T-helper 17 cell (primary cell): ENCODE measurements at places on chromosomes 4 and X. TPM values are rescaled to one million over a fixed set of nuclear protein-coding genes. Genes with fewer than 3 reads are reported as not detected.

DNA sequence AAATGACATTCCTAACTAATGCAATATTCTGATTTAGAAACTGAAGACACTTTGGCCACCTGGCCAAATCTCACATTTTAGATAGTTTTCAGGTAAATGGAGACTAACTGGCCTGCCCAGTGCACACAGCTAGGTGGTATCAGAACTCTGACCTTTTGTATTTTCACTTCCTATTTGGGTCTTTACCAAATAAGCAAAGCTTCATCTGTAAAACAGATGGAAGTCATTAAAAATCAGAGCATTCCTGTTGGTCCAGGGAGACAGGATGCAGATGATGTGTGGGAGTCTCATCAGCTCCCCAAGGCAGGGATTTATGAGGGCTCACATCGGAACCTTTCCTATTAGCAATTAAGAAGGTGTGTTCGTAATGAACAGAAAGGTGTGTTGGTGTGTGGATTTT is 57.7 kb downstream of the ARHGAP10 start:
- H3K4me3 ChIP-seq, result no peak overlapping the region
- H3K36me3 ChIP-seq, result peaks cover 2% of the 10 kb centered on the region
- no peaks in the 10 kb centered on the region for H3K27me3 ChIP-seq
- H3K4me1 ChIP-seq, result peaks cover 53% of the 10 kb centered on the region

DNA sequence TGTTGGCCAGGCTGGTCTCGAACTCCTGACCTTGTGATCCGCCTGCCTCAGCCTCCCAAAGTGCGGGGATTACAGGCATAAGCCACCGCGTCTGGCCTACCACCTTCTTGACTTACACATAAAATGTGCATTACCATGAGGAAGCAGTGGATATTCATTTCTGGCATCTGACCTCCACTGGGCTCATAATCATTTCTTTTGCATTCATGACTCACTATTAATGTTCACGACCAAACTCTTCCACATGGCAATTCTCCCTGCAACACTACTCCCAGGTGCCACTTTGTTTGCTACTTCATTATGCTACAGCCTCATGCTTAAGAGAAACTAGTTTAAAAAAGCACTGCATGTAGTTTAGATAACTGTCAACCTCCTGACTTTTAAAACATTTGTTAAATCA is 22.7 kb downstream of the RASGEF1B start:
- no peak overlapping the region for H3K4me3 ChIP-seq
- no peak for DNase-seq
- peaks cover 6% of the 10 kb centered on the region for H3K36me3 ChIP-seq
- peak overlapping the region; percentile 65 for H3K27ac ChIP-seq
- H3K4me1 ChIP-seq, result peaks cover 2% of the 10 kb centered on the region

DNA sequence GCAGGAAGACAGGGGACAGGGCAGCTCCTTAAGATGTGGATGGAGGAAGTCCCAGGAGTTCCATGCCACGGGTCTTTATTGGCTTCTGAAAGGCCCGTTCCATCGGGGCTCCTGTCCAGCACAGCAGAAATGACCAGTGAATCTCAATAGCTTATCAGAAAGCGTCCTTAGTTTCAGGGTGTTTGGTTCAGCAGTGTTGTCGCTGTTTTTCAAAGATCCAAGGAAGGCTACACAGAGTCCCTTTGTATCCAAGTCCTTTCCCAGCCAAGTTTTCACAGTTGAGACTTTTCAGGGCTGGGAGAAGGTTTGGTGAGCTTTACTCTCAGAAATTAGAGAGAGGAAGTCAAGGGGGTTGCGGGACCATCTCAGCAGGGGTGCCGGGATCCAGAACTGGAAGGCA is 5.0 kb upstream of the ZCCHC4 start:
- H3K27me3 ChIP-seq, result peaks cover 40% of the 10 kb centered on the region
- H3K4me1 ChIP-seq, result peaks cover 7% of the 10 kb centered on the region
- H3K36me3 ChIP-seq, result no peaks in the 10 kb centered on the region

GRCh38 chrX:153463031-153463430 is 7.3 kb downstream of the HAUS7 start:
- no peak overlapping the region for H3K4me3 ChIP-seq
- DNase-seq, result no peak
- H3K27me3 ChIP-seq, result no peaks in the 10 kb centered on the region
- H3K4me1 ChIP-seq, result peaks cover 3% of the 10 kb centered on the region

- H3K4me1 ChIP-seq, result peaks cover 5% of the 10 kb centered on the region
- H3K27me3 ChIP-seq, result no peaks in the 10 kb centered on the region
- H3K4me3 ChIP-seq, result no peak overlapping the region
- DNase-seq, result no peak
Observed at GRCh38 chr4:3116955-3117354, 42.5 kb downstream of the HTT start.

GPR143 gene
- not detected for total RNA-seq

ABCE1 gene
- total RNA-seq, result 43.4 TPM
